ENCODE measurements at places on chromosomes 7 and 10. TPM values are rescaled to one million over a fixed set of nuclear protein-coding genes. Genes with fewer than 3 reads are reported as not detected.

- no peak overlapping the region for H3K4me3 ChIP-seq
- no peak for DNase-seq
- no peaks in the 10 kb centered on the region for H3K4me1 ChIP-seq
- H3K36me3 ChIP-seq, result no peaks in the 10 kb centered on the region
- H3K27me3 ChIP-seq, result no peaks in the 10 kb centered on the region
These were observed 737.1 kb downstream of the INHBA start for GRCh38 chr7:40965774-40966173.

DNA sequence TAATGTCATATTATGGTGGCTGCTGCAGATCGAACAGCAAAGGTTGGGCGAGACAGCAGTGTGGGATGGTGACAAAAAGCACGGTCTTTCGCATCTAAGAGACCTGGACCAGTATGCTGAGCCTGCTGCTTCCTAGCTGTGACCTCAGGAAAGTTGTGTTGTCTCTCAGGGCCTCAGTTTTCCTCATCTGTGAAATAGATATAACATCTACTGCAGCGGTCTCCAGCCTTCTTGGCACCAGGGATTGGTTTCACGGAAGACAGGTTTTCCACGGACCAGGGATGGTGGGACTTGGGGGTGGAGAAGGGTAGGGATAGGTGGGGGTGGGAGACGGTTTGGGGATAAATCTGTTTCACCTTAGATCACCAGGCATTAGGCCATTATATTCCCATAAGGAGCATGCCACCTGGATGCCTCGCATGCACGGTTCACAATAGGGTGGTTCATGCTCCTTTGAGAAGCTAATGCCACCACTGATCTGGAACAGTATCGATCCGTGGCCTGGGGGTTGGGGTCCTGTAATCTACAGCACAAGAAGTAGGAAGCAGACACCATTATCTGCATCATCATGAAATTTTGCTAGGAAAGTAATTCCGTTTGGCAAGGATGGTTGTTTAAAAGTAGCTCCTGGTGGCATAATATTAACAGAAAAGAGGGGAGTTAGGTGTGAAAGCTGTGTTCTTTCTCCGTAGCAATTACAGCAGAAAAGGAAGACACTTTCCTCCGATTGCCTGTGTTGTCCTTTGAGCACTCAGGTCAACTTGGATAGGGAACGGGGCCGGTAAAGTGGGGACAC, 10.8 kb downstream of the KLF6 start:
- no peaks in the 10 kb centered on the region for H3K27me3 ChIP-seq
- DNase-seq, result no peak
- no peak overlapping the region for H3K4me3 ChIP-seq
- H3K36me3 ChIP-seq, result no peaks in the 10 kb centered on the region
- H3K27ac ChIP-seq, result no peak overlapping the region

DNA sequence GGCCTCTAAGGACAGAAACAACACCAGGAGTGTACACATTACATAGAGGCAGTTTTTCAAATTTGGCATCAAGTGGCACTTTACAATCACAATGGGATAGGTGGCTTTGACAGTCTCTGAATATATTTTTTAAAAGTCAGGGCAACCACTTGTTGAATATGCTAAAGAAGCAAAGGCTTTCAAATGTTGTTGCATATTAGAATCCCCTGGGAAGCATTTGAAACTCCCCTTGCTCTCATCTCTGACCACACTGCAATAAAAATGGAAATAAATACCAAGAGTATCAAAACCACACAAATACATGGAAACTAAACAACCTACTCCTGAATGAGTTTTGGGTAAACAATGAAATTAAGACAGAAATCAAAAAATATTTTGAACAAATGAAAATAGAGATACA, 106.5 kb upstream of the RAB11FIP2 start:
- no peak for DNase-seq
- H3K4me3 ChIP-seq, result no peak overlapping the region
- no peak overlapping the region for H3K27ac ChIP-seq
- H3K36me3 ChIP-seq, result no peaks in the 10 kb centered on the region
- H3K4me1 ChIP-seq, result no peaks in the 10 kb centered on the region

The COL26A1 gene
- total RNA-seq, result not detected

GRCh38 chr7:22433710-22434460, 66.1 kb downstream of the STEAP1B start:
- no peaks in the 10 kb centered on the region for H3K4me1 ChIP-seq
- no peak overlapping the region for H3K4me3 ChIP-seq
- no peak for DNase-seq

The HOXA1 gene
- 0.10 TPM for total RNA-seq

The FLNC gene
- not detected for total RNA-seq

The EPO gene
- not detected for total RNA-seq

The EBF3 gene
- not detected for total RNA-seq

DNA sequence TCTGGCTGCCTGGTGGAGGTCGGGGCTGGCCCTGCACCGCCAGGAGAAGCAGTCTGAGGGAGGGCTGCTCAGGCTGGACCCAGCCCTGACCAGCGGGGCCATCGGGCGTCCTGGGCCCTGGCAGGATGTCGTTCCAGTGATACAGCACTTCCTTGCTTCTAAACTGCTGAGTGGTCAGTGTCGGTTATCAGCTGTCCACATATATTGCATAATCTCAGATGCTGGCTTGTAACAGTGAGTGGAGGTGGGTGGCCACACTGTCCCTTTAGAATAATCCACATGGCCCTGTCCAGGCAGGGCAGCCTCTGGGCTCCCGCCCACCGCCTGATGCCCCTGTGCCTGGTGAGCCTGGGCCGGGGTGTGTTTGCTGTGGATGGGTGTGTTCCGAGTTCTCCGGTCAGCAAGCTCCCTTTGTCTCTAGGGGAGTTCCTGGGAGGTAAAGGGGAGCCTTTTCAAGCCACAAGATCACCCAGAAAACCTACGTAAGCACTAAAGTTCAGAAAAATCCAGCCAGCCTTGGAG, 86.1 kb downstream of the LHPP start:
- H3K27ac ChIP-seq, result no peak overlapping the region
- no peaks in the 10 kb centered on the region for H3K27me3 ChIP-seq

DNA sequence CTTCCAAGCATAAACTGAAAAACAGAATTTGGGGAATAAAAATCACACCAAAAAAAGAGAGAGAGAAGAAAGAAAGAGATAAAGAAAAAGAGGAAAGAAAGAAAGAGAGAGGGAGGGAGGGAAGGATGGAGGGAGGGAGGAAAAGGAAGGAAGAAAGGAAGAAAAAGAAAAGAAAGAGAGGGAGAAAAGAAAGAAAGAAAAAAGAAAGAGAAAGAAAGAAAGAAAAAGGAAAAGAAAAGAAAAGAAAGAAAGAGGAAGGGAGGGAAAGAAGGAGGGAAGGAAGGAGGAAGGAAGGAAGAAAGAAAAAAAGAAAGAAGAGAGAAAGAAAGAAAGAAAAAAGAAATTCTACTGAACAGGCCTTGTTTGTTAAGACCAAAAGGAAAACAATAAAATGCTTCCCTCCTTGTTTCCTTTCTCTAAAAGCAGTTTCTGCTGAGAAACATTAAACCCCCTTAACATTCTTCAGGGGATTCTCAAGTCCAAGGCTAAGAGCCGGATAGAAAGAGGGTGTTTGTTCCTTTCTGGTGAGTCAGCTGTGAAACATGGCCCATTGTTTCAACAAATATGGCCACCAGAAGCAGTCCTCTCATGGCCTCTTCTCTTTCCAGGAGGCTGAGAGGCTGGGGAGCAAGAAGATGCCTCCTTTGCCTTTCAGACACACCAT, 46.9 kb upstream of the GPAM start:
- H3K27ac ChIP-seq, result no peak overlapping the region
- H3K27me3 ChIP-seq, result no peaks in the 10 kb centered on the region
- no peak overlapping the region for H3K4me3 ChIP-seq
- no peak for DNase-seq
- H3K4me1 ChIP-seq, result no peaks in the 10 kb centered on the region

DNA sequence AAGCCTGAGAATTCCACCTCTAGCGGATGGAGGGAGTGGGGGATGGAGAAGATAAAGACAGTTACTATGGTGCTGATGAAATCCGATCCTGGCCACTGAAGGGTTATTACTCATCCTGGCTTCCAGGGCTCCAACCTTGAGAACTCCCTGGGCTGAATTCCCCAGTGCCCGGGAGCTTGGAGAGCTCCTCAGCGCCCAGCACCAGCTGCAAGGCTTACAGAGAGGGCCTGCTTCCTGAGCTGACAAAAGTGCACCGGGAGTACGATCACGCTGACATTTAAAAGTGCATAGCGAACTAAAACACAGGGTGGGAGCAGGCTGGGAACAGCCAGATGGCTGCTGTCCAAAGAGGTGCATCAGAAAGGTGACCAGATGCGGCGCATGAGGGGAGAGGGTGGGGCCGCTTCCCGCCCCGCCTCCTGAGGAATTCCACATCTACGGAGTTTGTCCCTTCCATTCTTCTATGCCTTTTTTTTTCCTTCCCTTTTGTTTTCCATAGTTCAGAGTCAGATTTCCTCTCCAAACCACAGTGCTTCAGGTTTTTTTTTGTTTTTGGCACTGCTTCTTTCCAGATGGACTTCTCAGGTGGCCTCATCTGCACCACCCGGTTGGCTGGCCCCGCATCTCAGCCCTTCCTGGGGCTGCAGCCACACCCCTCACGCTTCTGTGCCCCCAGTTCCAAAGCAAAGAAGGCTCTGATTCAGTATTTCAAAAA, 62.4 kb upstream of the MKRN1 start:
- H3K27ac ChIP-seq, result no peak overlapping the region
- no peak for DNase-seq
- H3K4me3 ChIP-seq, result no peak overlapping the region
- no peaks in the 10 kb centered on the region for H3K27me3 ChIP-seq

DNA sequence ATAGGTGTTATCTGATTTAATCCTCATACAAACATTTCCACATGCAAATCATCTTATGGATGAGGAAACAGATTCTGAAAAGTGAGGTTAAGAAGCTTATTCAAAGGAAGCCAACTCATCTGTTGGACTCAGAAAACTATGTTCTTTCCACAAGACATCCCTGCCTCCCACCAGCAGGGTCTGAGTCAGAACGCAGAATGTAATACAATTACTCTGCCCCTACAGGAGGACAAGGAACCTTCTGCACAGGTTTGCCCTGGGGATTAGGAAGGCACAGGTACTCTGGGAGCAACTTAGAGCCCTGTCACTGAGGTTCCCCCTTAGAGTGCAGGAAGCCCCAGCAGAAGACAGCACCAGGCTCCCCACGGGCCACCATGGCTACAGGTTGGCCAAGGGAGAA, 255.7 kb downstream of the TNS3 start:
- no peaks in the 10 kb centered on the region for H3K36me3 ChIP-seq
- H3K27me3 ChIP-seq, result no peaks in the 10 kb centered on the region
- no peak overlapping the region for H3K4me3 ChIP-seq
- no peaks in the 10 kb centered on the region for H3K4me1 ChIP-seq
- no peak overlapping the region for H3K27ac ChIP-seq
- DNase-seq, result no peak

DNA sequence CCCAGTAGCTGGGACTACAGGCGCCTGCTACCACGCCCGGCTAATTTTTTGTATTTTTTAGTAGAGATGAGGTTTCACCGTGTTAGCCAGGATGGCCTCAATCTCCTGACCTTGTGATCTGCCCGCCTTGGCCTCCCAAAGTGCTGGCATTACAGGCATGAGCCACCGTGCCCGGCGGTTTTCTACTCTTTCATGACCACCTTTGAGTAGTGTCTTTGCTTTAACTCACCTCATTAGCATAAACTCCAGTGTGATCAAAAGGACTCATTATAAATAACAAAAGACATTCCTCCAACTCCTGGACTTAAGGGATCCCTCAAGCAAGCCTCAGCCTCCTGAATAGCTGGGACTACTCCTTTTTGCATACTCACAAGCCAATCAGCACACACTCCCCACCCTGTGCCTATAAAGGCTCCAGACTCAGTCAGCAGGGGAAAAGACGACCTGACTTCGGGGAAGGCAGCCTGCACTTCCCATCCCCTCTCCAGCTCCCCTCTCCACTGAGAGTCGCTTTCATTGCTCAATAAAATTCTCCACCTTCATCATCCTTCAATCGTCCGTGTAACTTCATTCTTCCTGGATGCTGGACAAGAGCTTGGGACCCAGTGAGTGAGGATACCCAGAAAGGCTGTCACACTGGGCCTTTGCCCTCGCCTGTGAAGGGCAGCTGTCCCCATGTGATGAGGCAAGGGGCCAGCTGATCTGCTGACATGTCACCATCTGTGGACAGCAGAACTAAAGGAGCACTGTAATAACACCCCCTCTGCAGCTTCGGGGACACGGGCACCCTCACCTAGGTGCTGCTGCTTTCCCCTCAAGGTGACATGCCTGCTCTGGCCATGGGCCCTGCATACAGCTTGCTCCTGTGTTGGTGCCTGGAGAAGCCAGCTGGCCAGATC, 35.0 kb upstream of the EIF4H start:
- no peak overlapping the region for H3K4me3 ChIP-seq
- no peak for DNase-seq
- no peak overlapping the region for H3K27ac ChIP-seq
- no peaks in the 10 kb centered on the region for H3K27me3 ChIP-seq
- H3K36me3 ChIP-seq, result no peaks in the 10 kb centered on the region
- H3K4me1 ChIP-seq, result no peaks in the 10 kb centered on the region

The NAPEPLD gene
- 4.8 TPM for total RNA-seq

The C10orf90 gene
- not detected for total RNA-seq

- no peaks in the 10 kb centered on the region for H3K27me3 ChIP-seq
- no peak overlapping the region for H3K27ac ChIP-seq
- H3K4me3 ChIP-seq, result no peak overlapping the region
- H3K4me1 ChIP-seq, result no peaks in the 10 kb centered on the region
- DNase-seq, result no peak
- H3K36me3 ChIP-seq, result no peaks in the 10 kb centered on the region
These were observed 9.4 kb upstream of the GET4 start for GRCh38 chr7:867001-867405.

DNA sequence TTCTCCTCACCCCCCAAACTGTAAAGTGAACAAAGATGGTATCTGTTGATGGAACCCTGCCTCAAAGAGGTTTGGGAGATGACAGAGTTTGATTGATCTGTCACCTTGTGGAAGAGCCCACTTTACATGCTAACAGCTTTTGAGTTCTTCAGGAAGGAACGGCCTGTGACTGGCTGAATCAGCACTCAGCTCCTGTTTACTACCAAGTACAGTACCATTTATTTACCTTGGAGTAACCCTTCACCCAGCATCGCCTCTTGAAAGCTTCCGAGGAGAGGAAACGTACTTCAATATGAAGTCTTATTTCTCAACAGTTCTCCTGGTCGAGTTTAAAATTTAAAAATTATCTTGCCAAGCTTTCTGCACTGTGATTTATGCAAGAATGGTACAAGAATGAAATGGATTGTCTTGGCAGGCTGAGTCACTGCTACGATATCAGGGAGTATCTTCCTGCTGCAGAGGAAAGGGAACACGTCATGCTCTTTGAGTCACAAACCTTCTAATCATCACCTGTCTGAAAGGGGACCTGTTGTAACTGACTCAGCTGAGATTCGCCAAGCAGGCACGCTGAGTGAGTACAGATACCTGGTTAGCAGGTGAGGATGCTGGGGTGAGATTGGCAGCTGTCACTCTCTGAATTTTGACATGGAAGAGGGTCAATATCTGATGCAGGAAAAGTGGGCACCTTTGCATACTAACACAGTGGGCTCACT, 30.1 kb downstream of the KLF6 start:
- no peak overlapping the region for H3K4me3 ChIP-seq
- no peaks in the 10 kb centered on the region for H3K4me1 ChIP-seq
- no peaks in the 10 kb centered on the region for H3K27me3 ChIP-seq
